ENCODE measurements at places on chromosomes 6 and 20. TPM values are rescaled to one million over a fixed set of nuclear protein-coding genes. Genes with fewer than 3 reads are reported as not detected.

DNA sequence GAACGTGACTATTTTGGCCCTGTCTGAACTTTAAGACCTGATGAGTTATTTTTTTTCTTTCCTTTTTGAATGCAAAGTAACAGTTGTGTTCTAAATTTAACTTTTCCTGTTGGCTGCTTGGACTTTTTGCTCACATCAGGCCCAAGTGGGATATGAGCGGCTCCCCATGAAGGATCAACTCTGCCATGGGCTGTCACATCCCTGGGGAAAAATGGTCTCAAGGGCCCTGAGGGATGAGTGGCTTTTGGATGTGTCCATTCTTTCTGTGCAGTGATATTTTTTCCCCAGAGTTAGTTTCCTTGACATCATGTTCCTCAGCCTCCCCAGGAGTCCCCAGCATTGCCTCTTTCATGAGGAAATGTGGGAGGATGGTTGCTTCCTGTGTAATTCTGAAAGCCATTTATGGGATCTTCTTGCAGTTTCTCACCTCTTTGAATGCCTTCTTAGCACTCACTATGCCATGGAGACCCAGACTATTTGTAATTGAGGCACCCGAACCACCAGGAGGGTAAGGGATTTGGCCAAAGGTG is 92.5 kb downstream of the SLC24A3 start:
- DNase-seq = no peak

DNA sequence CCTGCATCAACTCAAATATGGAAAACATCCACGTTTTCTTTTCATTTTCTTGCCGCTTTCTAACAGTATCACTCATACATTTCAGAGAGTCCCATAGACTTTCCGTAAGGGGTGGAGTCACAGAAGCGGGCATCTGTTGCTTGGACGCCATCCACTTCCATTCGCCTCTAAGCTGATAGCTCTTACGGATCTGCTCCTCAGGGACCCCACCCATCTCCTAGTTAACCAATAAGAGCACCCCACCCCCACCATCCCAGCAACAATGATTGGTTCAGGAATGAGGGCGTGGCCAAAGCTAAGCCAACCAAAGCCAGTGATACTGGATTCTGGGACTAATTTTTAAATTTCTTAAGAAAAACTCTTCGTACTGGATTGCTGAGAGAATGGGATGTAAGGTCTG is 42.4 kb downstream of the SLC2A10 start:
- DNase-seq = no peak

The NKAIN4 gene
- total RNA-seq = not detected

The SLC12A5 gene
- 1.9 TPM for total RNA-seq

DNA sequence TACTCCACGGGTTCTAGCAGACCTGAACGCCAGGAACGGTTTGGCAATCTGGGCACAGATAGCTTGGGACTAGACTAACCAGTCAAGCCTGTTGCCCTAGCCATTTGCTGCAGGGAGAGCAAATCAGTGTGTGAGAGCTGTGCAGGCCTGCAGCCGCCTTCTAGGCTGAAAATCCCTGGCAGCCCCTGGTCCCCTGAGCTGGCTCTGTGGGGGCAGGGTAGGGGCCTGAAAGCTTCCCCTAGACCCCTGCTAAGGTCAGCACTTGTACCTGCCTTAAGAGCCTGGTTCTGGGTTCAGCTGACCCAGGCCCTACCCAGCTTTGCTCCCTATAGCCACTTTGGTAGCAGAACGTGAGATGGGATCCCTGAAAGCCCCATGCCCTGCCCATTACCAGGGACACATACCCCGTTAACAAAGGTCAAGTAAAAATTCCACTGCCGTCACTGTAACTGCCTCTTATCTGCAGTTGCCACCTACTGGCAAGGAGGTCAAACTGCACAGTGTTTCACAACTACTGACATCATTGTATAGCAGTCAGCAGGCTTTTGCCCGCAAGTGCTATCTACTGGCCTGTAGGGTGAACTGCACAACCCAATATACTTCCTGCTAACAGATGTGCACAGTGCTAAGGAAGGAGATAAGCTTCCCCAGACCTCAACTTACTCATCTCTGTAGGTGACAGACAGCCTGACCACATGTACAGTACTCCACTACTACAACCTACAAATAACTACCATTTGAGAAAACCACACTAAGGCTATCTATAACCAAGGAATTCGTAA is 95.1 kb upstream of the OLIG3 start:
- peak; percentile 34 for DNase-seq

DNA sequence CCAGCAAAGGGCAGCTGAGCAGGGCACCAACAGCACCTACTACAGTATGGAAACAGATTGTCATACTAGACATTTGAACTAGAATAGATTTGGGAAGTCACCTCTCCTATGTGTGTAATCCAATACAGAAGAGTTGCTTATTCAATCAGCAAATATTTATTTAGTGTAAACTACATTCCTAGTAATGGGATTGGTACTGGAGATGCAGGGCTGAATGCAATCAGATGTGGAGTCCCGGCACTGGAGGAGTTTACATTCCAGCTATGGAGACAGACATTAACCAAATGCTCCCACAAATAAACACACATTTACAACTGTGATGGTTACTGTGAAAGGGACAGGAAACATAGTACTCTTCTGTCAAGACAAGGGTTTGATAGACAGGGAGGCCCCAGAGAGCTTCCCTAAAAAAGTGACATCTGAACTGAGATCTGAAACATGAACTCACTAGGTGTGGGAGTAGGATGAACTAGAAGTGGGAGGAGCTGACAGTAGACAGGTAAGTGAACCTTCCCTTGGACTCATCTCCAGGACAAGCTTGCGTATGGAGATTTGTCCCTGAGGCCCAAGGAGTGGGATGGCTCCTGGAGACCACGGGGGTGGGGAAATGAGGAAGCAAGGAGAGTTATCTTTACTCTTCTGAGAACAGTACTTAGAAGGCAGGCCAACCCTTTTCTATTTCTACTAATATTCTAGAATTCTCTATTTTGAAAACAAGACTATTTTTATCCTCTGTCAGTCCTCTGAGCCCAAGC is 420.5 kb downstream of the MAFB start:
- DNase-seq = no peak

GRCh38 chr6:118677193-118677592 is 25.8 kb upstream of the CEP85L start:
- no peak for DNase-seq

DNA sequence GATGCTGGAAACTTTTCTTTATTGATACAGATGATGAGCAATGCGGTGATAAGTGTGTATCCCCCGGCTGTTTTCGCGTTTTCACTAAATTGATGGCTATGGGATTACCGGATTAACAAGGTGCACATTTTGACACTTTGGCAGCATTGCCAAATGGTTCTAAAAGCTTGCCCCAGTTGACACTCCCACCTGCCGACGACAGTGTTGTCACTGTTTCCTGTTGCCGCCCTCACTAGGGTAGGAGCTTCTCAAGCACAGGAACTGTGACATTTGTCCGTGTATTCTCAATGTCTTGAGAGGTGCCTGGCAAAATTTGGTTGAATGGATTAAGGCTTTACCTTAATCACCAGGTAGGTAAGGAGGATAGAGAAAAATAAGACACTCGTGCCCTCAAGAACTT is 9.8 kb upstream of the MAPK13 start:
- peak; percentile 77 for DNase-seq

DNA sequence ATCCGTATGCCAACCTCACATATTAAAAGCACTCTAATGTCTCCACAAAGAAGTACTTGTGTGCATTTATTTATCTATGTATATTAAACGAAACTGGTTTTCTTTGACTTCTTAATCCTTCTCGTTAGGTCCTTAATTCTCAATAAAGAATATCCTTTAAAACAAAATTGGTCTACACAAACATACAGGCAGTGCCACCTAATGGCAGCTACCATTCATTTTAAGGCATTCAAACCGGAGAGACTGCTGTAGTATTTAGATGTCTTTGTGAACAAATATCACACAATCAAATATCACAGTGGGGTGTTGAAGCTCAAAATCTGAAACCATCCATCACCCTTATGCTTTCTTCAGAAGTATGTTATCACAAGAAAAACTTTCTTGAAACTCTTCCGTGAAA is 96.6 kb upstream of the IRAK1BP1 start:
- no peak for DNase-seq

DNA sequence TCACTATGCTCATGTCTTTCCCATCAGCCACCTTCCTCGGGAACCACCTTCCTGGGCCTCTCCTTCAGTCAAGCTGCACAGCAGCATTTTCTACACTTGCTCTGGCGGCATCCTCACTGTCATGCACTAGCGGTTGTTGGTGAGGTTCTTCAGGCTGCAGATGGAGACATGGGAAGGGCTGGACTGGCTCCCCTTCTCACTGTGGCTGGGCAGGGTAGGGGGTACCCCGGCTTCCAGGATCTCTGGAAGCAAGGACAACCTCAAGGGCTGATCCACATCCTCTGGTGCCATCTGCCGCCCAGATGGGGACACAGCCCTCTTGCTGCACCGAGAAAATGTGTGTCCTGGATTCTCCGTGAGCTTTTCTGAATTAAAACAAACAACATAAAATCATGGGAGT is 180.1 kb upstream of the RNF24 start:
- no peak for DNase-seq

DNA sequence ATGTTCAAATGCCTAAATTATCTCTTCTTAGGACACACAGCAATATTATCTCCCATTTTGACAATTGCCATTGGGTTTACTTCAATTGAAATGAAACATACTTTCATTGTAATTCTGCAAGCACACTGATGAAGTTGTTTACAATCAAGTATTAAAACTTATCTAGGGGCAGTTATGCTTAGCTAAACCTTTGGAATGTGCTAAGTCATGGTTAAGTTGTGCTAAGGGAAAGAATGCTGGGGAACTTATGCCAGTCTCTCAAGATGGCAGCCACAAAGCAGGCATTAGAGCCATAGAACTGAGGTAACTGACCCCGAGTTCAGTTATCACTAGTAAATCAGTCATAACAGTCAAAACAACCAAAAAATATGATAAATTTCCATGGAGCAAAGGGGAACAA is 59.1 kb upstream of the NT5E start:
- no peak for DNase-seq

DNA sequence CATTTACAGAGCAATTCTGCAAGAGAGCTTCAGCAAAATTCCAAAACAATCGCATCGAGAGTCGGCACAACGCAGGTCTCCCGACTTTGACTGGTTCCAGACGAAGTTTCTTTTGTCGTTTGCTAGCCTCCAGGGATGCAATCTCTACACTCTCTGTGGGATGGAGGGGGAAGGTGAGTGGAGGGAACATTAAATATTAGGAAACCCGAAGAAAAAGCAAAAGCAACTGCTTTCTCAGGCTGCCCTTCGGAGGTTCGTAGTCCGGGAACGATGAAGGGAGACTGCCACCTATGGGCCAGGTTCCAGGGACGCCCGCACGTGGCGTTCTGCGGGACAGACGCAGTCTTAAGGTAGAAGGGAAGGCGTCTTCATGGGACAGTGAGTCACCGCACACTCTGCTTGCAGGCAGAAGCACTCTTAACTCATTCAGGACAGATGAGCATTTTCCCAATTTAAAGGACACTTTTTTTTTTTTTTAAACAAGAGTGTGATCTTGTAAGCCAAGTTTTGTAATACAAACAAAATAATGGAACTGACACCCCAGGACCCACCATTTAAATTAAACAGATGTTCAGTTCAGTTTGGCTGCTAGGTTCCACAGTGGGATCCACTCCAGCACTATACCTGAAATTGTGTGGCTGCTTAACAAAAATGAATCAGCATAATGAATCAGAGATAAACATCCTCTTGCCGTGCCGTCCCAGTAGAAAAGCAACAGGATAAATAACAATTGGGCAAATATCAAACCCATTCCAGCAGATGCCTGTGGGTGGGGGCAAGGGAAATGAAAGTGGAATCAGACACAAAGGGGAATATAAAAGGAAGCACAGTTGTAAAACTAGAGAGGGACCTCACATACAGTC is 65.8 kb upstream of the ARMC2 start:
- DNase-seq = peak; percentile 89

GRCh38 chr20:54026295-54027064 is 43.9 kb downstream of the BCAS1 start:
- no peak for DNase-seq

DNA sequence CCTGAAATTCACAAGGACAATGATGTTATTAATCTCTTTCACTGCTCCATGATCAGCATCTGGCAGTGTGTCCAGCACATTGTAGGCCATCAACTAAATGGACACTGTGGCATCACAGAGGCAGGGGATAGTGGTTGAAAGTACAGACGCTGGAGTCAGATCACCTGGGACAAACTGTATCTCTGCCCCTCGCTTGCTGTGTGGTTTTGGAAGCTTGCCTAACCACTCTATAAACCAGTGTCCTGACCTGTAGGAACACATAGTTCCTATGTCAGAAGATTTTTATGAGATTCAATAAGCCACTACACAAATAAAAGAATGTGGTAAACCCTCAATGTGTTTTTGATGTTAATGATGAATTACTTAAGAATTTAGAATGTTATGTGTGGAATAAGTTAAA is 219.3 kb upstream of the RNF217 start:
- DNase-seq = no peak

DNA sequence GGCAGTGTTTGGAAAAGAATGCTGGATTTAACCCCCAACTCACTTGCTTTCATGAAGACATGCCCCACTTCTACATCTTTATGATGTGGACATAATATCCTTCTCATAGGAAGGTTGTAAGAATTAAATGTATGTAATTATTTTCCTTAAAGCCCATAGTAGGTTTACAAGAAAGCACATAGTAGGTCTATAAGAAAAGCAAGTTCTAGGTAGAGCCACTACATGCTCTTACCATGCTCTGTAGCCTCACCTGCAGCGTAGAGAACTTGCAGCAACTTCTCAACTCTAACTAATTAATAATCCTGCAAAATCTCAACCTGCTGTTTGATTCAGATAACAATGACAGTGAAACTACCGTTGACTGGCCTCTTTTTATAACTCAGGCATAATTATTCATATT is 288.4 kb downstream of the TSHZ2 start:
- no peak for DNase-seq

DNA sequence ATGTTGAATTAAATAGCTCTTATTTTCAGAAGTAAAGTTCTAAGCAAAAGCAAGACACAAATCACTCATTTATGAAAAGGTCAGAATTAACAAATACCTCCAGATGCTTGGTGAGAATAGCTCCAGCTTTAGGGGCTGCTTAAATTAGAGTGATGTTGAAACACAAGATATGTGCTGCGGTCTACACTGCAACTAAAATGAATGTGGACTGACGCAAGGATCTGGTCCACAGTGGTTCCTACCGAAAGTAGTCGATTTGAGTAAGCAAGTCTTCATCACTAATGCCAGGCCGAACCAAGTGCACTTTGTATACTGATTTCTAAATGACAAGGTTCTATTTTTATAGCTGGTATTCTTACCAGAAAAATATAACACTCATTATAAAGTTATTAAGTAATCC is 96.3 kb downstream of the PRDM1 start:
- no peak for DNase-seq

- peak; percentile 44 for DNase-seq
Observed at GRCh38 chr6:33427585-33428223, 7.8 kb downstream of the SYNGAP1 start.

- DNase-seq = no peak
Observed at GRCh38 chr20:63246490-63247288, 7.6 kb downstream of the NKAIN4 start.

- no peak for DNase-seq
Observed at GRCh38 chr20:36121981-36122930, 32.3 kb upstream of the EPB41L1 start.

The ZNF831 gene
- total RNA-seq = 0.81 TPM

Measured in hematopoietic multipotent progenitor cell (in vitro differentiated cells).